ENCODE measurements at places on chromosomes 16 and 17. TPM values are rescaled to one million over a fixed set of nuclear protein-coding genes. Genes with fewer than 3 reads are reported as not detected.

DNA sequence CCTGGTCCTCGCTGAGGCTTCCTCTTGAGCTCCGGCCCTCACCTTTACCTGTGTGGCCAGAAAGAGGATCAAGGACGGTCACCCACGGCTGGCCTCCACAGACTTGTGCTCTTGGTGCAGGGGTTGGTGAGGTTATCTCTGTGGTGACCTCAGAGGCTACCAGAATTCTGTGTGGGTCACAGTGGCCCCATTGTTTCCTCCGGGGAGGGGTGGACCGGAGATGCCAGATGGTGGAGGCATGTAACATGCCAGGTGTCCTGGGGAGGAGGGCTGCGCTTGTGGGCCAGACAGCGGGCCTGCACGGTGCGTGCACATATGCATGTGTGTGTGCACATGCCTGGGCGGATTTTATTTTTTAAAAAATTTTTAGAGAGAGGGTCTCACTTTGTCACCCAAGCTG, 6.3 kb downstream of the SGCA start:
- no peak for DNase-seq

GRCh38 chr17:59617156-59617732, 2.5 kb upstream of the CLTC start:
- no peak for DNase-seq

GRCh38 chr17:4032738-4033137, 68.5 kb upstream of the ATP2A3 start:
- no peak for DNase-seq

- DNase-seq = no peak
These were observed 11.1 kb downstream of the CCDC57 start for GRCh38 chr17:82201498-82201910.

DNA sequence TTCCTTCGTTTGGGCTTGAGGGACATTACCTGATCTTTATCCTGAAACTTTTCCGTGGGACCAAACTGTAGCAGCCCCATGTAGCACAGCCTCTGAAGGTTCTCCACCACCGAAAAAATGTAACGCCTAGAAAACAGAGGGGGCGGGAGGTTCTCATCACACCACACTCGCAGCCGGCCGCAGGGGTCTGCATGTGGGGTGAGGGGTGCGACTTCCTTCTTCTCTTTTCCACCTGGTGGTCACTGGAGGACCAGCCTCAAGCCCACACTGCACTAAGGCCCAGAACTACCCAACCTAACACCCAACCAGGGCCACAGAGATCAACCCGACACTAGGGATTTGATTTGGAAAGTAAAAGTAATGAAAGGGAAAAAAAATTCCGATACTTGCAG, 57.1 kb downstream of the GTF3C1 start:
- no peak for DNase-seq

DNA sequence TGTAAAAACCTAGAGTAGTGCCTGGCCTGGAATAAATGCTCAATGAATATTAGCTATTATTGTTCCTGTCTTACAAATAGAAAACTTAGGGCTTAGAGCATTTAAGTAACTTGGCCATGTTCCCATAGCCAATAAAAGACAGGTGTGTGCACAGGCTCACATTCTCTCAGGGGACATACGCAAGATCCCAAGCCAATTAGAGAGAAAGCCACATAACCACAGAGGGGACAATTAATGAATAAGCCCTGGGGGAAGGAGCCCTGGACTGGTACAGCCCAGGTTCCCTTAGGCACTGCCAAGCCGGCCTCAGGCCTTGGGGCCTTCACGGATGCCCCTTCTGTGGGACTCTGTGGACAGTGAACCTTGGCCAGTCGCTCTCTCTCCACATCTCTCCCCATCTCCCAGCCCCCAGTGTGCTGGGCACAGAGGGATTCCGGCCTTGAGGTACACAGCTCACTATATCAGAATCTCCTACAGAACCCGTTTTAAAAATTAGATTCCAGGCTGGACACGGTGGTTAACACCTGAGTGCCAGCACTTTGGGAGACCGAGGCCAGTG, 27.3 kb upstream of the ABCC12 start:
- DNase-seq = no peak

GRCh38 chr17:72397223-72397667, 276.4 kb downstream of the SOX9 start:
- no peak for DNase-seq

Gene ALOX15B
- total RNA-seq = 57.3 TPM

- no peak for DNase-seq
These were observed 55.1 kb downstream of the RPTOR start for GRCh38 chr17:80599546-80600305.

Gene WNT9B
- total RNA-seq = 8.3 TPM

- DNase-seq = no peak
These were observed 15.5 kb upstream of the SNTB2 start for GRCh38 chr16:69171325-69172084.

DNA sequence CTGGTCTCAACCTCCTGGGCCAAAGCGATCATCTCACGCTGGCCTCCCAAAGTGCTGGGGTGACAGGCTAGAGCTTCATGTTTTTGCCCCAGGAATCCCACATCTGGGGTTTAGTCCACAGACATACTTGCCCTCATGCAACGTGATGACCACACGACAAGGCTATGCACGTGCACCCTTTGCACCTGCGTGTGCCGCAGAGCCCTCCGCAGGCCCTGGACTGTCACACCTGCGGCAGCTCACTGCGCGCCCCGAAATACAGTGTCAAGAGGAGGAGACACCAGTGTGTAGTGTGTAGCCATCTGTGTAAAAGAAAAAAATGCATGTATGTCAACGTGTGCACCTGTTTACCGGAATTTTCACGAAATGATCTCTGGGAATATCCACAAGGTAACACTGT, 3.5 kb upstream of the MYADML2 start:
- DNase-seq = no peak

GRCh38 chr17:2935632-2936031, 127.8 kb downstream of the OR1D5 start:
- DNase-seq = no peak

Gene GNAO1
- total RNA-seq = 2.4 TPM
